ENCODE measurements at places on chromosomes 2 and 18.

GRCh38 chr2:14303366-14304115, 329.0 kb upstream of the LRATD1 start:
- no peak for DNase-seq

DNA sequence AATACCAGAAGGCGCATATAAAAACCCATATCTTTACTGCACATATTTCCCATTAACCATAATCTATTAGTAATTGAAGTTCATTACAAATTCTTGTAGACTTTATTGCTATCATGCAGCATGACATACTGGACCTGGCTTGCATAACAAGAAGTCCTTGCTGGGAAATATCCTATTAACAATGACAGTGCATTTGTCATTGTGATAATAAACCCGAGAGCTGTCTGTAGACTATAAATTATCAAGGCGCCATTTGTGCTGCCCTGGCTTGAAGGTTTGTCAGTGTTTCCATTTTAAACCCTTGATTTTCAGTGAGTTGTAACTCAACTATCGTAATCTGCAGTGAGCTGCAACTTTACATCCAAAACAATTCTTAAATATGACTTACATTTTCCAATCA, 59.0 kb downstream of the HNMT start:
- DNase-seq = no peak

DNA sequence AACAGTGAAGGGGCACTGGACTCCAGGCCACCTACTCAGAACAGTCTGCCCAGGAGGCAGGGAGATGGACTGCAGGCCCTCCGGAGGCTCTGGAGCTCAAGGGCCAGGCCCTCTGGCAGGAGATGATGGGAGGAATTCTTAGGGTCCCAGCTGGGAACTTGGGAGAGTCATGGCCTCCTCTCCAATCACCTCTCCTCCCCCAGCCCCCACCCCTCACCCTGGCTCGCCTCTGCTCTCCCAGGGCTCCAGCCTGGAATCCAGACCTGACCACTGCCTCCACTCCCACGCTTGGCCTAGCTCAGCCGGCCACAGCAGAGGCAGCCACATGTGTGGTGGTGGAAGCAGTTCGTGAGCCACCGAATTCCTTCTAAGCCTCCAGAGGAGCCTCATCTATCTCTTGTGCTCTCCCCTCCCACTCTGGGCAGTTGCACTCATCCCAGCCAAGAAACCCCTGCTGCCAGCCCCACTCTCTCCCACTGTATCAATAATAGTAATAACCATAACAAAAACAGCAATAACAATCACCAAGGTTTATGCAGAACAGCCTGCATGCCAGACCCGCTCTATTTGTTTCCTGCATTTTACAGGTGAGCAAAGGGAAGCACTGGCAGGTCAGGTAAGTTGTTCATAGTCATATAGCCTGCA, 67.4 kb downstream of the TNS1 start:
- DNase-seq = no peak

DNA sequence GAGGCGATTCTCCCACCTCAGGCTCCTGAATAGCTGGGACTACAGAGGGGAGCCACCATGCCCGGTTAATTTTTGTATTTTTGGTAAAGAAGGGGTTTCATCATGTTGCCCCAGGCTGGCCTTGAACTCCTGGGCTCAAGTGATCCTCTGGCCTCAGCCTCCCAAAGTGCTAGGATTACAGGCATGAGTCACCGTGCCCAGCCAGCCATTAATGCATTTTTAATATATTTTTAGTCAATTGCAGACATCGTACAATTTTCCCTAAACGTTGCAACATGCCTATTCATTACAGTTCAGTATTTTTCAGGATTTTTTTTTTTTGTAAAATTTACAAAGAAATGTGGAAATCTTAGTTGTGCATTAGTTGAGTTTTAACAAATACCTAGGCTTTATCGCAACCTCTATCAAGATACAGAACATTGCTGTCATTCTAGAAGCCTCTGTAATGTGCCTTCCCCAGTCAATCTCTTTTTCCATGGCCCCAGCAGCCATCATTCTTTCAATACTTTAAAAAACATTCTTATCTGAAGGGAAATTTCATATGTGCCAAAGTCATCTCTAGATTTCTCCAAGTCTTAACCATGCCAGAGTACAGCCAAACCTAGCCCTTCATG, 14.7 kb downstream of the NABP1 start:
- no peak for DNase-seq

DNA sequence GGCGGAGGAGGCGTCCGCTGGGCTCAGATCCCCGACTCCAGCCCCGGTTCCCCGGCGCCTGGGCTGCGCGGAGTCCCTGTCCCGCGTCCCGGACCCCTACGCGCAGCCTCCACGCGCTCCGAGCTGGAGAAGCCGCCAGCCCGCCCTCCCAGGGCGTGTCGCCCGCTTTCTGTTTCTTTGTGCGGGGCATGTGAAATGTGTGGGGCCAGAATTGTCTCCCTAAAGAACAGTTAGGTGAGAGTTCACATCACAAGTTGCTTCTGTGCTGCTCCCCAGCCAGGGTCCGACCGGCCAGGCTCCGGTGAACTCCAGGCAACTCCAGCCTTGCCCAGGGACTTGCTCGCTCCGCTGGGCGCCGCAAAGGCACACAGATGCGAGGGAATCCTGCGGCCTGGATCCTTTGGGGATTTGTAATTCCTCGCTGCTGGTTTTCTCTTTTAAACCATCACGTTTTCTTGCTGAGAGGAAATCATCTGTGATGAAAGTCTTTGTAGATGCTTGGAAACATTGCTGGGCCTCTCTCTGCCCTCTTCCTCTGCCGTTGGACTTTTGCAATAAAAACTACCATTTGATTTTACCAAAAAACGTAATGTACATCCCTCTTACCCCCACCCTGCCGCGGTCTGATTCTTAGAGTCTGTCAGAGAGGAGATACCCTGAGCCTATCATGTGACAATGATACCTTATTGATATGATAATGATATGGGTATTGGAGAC, 631 bp downstream of the GYPC start:
- DNase-seq = no peak

DNA sequence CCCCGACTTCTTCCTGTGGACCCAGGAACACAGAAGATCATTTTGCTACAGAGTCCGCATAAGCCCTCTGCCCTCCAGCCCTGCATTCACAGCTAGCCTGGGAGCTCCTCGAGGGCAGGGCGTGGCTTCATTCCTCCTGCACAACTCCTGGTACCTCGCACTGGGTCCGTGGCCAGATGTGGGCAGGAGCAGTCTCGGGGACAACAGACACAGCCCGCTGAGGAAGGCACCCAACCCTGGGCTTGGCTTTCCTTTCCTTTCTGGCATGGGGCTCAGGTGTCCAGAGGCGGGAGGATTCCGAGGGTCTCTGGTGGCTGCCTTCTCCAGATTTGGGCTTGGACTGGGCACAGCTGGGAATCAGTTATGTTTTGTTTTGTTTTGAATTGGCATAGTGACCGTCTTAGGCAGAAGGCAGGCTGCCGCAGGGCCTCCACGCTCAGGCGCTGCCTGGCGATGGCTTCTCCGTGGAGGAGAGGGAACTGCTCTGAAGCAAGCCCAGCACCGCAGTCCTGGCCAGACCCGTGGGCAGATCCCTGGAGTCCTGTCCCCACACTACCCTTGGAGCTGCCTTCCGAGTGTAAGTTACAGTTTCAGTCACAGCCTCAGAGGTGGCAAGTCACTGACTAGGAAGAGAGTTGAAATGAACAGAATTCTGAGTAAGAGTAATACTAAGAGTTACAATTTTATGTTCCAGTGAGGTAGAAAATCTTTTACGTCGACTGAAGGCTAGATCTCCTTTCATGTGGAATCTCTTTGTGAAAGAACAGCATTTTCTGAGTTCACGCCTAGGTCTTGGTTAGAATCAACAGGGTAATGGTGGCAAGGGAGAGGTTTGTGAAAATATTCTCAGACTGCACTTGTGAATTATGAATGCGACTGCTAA, 47.9 kb downstream of the LDLRAD4 start:
- no peak for DNase-seq

Data from NCI-H524 treated with DMSO at 0.1 percent for 48 hours (cell line).